Hypothalamus (tissue), 51 donors: ENCODE measurements at places on chromosomes 5 and 9.

DNA sequence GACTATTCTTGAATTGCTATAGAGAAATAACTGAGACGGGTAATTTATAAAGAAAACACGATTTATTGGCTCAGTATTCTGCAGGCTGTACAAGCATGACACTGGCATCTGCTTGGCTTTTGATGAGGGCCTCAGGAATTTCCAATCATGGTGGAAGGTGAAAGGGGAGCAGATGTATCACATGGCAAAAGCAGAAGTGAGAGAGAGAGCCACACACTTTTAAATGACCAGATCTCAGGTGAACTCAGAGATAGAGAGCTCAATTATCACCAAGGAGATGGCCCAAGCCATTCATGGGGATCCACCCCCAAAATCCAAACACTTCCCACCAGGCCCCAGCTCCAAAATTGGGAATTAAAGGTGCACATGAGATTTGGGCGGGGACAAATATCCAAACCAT is 15.3 kb downstream of the GABRA1 start:
- DNase-seq = no peak

DNA sequence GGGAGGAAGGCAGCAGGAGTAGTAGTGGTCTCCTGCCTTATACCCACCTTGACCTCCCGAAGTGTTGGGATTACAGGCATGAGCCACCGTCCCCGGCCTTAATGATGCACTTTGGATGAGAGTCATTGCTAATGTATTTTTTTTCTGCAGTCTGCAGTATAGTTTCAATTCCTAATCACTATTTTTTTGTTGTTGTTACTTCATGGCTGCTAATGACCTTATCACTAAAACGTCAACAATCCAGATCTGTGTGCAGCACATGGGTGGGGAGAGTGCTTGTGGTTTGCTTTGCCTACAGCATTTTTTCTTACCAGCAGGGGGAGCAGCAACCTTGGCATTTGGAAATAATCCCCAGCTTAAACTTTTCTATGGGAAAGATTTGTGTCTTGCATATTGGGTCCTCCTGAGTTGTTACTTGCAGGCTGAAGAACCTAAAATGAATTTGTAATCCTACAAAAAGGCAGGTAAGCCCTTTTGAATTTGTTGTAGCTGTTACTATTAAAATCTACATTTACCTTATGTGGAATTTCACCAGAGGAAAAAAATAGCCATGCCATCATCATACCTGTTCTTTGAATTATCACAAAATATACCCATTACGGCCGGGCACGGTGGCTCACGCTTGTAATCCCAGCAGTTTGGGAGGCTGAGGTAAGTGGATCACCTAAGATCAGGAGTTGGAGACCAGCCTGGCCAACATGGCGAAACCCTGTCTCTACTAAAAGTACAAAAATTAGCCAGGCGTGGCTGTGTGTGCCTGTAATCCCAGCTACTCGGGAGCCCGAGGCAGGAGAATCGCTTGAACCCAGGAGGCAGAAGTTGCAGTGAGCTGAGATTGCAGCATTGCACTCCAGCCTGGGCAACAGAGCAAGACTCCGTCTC is 6.3 kb upstream of the MED7 start:
- DNase-seq = peak; percentile 77

- no peak for DNase-seq
Measured at GRCh38 chr9:101582553-101582952, 12.2 kb downstream of the PPP3R2 start.

DNA sequence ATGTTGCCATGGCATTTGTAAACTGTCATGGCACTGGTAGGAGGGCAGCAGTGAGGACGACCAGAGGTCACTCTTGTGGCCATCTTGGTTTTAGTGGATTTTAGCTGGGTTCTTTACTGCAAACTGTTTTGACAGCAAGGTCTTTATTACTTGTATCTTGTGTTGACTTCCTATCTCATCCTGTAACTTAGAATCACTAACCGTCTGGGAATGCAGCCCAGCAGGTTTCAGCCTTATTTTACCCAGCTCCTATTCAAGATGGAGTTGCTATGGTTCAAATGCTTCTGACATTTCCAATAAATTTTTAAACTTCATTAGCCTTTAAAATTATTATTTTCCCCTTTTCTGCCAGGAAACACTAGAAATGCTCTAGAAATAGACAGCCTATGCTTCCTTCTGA is 839.1 kb downstream of the NR2F1-AS1 start:
- no peak for DNase-seq

- no peak for DNase-seq
Measured at GRCh38 chr9:129311643-129312042, 133.6 kb upstream of the IER5L start.
